ENCODE measurements at places on chromosomes 5 and 9.

GRCh38 chr9:22469928-22470544 lies 23.4 kb downstream of the DMRTA1 start:
- no peak for DNase-seq

DNA sequence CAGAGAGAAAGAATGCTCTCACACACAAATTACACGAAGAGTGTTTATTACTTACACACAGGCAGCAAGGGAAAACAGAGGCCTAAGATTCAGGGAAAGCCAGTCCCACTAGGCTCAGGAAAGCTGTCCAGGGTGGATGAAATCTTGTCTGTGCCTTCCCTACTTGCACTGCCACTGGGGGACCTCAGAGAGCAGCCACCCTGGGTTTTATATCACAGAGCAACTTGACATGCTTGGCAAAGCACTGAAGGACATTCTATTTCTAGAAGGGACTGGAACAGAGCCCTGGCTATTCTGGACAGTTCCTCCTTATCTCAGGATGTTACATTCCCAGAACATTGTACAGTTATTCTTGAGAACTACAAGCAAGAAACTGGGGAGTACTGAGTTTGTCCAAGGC lies 7.5 kb upstream of the PRSS3 start:
- DNase-seq = no peak

- no peak for DNase-seq
Measured at GRCh38 chr9:8696516-8696915, 896.9 kb upstream of the DMAC1 start.

DNA sequence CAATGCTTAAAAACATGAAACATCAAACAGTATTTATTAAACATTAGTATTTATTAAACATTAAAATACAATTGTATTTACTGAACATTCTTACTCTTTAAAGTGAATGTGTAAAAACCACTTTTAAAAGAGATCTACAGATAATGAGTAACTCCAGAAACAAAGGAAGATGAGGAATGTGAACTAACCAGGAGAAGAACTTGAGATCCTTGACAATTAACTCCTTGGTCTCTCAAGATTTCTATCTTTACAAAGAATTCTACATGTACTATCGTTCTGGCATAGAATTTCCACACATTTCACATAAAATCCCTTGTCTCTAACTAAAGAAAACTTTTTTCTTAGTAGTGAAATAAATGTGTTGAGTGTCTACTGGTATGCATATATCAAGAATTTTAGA lies 28.7 kb upstream of the IFNE start:
- no peak for DNase-seq

GRCh38 chr5:8751971-8752370 lies 793.9 kb downstream of the SEMA5A start:
- no peak for DNase-seq

- DNase-seq = no peak
Measured at GRCh38 chr5:345404-346195, 24.1 kb downstream of the AHRR start.
